ENCODE measurements at places on chromosomes 6 and 20. TPM values are rescaled to one million over a fixed set of nuclear protein-coding genes. Genes with fewer than 3 reads are reported as not detected.

DNA sequence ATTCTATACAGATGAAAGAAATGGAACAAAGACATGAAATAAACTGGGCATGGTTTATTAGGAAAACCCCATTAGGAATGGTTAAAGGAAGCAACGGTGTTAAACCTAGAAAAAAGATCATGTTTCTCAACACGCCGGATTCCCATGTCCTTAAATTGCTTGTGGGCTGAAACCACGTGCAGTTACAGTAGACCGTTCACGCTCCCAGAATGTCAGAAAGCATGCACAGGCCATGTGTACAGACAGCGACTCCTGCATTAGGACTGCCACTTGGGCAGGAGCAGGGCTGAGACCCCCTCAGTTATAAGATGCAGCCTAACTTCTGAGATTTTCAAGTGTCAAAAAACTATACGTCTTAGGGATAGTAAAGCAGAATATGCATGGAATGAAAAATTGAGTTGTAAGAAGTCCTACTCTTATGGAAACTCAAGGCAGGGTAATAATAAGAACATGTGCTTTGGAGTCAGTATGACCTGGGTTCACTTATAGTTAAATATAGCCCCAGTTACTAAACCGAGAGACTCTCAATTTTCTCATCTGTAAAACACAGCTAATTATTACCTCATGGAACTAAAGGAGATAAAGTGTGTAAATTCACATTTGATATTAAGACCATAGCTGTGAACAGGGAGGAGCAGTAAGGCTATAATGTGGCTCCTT, 174.0 kb upstream of the UST start:
- DNase-seq = no peak

DNA sequence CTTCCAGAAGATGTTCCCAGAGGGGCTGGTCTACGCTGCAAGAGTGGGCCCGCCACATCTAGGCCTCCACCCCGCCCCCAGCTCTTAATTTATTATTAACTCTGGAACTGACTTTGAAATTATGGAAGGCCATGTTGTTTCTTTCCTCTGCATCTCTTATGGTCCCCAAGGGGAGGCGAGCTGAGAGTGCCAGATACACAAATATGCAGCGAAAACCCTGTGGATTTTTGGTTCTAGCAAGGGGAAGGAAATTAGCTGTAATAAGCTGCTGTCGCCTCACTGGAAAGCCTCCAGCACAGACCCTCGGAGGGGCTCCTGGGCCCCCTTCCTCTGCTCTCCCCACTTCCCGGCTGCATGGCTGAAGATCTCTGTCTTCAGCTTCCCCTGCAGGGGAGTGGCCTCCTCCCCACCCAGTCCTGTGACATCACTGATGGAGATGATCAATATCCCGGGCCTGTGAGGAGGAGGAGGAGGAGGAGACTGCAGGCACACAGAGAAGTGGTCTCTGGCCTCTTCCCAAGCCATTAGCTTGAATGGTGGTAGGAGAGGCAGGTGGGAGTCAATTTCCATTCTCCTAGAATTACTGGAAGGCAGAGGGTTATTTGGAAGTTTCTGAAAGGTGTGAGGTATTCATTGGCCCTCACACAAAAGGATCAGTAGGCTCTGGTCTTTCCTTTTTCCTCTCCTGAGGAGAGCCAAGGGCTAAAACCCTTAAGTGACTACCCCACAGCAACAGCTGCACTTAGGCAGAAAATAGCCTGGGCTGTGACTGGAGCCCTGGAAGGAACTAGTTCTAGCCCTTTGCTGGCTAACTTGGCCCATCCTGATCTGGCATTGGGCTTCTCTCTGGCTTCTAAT, 39.7 kb upstream of the CCDC167 start:
- no peak for DNase-seq

Gene POM121L2
- total RNA-seq = not detected

DNA sequence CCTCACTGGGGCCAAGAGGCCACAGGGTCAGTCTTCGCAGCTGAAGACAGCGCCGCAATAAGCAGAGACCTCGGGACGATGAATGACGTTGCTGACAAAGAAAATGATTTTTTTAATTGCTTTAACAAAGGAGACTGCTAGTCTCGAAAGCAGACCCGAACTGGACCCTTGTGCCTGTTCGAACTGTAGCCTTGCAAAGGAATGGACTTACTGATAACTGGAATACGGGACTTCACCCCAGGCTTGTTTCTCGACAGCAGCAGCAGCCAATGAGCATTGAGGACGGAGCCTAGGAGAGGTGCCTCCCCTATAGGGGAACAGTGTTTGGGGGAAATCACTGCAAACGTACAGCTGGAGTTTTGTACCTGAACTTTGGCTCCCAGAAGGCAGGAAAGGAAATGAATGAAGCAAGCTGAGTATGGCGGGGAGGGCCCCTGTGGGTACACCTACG, 1.3 kb upstream of the TAF4 start:
- DNase-seq = peak; percentile 14

Gene BHLHE23
- total RNA-seq = not detected

DNA sequence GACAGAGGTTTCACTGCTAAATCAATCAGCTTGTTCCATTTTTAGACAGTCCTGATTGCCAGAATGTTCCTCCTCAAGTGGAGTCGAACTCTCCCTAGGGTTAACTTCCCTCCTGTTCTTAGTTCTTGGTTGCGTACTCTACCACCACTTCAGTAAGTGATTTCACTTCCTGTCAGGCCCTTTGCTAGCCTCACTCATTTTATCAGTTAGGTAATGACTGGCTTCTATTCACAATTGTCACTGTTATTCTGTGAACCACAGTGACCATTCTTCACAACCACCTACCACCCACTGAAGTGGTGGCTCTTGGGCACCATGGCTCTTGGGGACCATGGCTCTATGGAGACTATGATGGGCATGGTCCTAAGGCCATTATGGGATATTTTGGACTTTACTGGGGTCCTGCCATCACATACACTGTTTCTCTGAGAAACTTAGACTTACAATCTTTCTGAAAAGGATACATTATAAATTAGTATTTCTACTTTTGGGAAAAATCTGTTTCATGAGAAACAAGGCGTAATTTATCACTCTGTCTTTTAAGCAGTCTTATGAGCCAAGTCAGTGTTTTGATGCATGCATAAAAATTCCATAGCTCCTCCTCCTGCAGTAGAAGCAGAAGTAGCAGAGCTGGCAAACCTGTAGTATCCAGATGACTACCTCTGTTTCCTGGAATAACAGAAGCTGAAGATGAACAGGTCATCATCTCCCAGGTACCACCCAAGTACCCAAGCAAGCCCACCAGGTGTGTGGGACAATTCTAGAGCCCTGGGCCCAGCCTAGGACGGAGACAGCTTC, 66.3 kb downstream of the ATXN1 start:
- DNase-seq = no peak

Data from activated T-helper 2 cell treated with anti-CD3 and anti-CD28 coated beads, Interferon-gamma antibody, Interleukin-2, Interleukin-4, amounts not matched to agents 10 μg/mL and 5 μg/mL and 100 μg/mL, durations not matched to agents 14 hours and 24 hours and 36 hours (primary cell).